Mammary epithelial cell (primary cell): ENCODE measurements at places on chromosomes 3 and 15. TPM values are rescaled to one million over a fixed set of nuclear protein-coding genes. Genes with fewer than 3 reads are reported as not detected.

Gene NCBP2
- total RNA-seq, result 47.5 TPM

Gene GPR156
- 0.43 and 0.56 TPM in 2 replicates for total RNA-seq

Gene GHSR
- total RNA-seq, result not detected in 2 replicates

Gene WDR93
- not detected in 2 replicates for total RNA-seq

Gene IL17RD
- 6.1 and 9.8 TPM in 2 replicates for total RNA-seq

Gene ST3GAL6
- 3.5 and 5.8 TPM in 2 replicates for total RNA-seq

Gene UBA7
- 11.3 TPM for total RNA-seq

Gene BCHE
- total RNA-seq, result not detected

Gene ZNF717
- total RNA-seq, result 24.3 TPM

DNA sequence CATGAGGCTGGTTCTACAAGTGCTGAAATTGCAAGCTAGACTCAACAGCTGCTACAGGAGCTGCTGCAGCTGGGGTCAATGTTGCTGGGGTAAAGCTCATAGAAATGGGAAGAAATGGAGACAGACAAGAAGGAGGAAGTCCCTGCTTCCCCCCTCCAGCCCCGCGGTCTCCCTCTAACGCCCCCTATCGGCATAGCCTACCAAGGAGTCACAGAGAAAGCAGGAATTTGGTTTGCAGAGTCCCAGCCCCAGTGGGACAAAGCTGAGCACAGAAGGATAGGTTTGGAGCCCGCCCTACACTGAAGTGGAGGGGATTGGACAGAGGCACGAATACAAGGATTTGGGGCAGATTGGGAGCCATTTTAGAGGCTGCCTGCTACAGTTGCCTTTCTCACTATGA lies 176.9 kb upstream of the ANKRD28 start:
- no peak for DNase-seq

DNA sequence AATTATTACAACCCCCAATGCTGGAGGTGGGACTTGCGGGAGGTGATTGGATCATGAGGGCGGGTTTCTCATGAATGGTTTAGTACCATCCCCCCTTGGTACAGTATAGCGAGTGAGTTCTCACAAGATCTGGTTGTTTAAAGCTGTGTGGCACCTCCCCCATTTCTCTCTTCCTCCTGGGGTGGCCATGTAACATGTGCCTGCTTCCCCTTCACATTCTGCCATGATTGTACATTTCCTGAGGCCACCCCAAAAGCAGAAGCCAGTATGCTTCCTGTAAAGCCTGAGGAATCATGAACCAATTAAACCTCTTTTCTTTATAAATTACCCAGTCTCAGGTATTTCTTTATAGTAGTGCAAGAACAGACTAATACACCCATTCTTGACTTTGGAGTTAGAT lies 20.3 kb upstream of the PROK2 start:
- DNase-seq, result no peak

DNA sequence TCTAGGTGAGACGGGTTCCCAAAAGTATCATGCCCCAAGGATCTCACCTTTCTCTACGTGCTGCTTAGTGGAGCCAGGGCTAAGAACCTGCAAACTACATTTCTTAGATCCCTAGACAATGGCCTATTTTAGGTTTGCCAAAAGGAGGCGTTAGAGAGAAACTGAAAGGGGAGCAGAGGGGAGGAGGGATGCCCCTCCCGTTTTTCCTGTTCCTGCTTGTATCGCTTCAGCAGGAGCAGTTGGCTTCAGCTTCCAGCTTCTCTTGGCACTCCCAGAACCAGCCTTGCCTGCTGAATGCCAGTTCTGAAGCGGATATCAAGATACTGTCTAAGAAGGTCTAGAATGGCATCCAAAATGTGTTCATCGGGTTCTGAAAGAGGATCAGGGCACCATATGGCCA lies 58.4 kb upstream of the ABHD17C start:
- DNase-seq, result peak; percentile 59

GRCh38 chr3:159798951-159799350 lies 189.7 kb upstream of the IL12A start:
- DNase-seq, result peak; percentile 73

DNA sequence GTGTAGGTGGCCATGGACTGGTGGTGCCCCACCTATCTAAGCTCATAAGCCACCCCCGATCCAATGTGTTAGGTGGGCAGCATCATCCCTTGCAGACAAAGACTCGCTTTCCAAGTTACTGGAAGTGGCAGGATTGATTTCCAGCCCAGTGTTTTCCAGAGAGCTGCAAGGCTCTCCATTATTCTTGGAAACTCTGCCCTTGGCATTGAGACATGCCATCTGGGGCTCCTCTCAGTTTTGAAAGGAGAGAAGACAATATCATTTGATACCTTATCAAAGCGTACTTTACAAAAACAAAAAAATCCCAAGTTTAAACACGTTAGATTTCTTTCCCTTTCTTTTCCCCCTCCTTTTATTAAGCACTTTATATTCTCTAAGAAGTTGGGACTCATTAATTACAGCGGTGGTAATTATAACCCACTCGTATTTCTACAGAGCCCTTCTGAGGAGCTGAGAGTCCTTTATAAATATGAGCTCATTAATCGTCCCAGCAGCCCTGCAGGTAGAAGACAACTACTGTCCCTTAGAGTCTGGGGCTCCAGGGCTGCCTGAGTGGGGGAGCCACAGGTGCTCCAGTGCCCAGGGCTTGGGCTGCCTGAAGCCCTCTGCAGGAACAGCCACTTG lies 226.1 kb downstream of the TLE3 start:
- no peak for DNase-seq

DNA sequence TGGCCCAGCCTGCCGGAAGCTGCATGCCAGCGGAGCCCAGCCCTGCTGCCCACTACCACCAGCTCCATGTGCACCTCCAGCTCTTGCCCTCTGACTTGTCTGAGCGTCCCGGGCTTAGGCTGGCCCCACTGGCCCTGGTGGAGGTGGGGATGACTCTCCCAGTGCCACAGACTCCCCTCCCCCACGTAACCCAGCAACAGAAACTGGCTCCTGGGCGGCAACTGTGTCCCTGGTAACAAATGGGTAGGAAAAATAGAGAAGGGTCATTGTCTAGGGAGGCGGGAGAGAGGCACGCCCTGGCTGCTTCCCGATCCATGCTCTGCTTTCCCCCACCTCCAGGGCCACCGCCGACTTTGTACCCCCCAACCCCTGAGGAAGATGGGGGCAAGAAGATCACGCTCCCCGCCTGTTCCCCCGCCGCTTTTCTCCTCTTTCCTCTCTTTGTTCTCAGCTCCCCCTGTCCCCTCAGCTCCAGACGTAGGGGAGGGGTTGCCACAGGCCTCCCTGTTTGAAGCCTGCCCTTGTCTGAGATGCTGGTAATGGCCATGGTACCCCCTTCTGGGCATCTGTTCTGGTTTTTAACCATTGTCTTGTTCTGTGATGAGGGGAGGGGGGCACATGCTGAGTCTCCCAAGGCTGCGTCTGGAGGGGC lies 10.8 kb upstream of the SEMA3B start:
- DNase-seq, result no peak

DNA sequence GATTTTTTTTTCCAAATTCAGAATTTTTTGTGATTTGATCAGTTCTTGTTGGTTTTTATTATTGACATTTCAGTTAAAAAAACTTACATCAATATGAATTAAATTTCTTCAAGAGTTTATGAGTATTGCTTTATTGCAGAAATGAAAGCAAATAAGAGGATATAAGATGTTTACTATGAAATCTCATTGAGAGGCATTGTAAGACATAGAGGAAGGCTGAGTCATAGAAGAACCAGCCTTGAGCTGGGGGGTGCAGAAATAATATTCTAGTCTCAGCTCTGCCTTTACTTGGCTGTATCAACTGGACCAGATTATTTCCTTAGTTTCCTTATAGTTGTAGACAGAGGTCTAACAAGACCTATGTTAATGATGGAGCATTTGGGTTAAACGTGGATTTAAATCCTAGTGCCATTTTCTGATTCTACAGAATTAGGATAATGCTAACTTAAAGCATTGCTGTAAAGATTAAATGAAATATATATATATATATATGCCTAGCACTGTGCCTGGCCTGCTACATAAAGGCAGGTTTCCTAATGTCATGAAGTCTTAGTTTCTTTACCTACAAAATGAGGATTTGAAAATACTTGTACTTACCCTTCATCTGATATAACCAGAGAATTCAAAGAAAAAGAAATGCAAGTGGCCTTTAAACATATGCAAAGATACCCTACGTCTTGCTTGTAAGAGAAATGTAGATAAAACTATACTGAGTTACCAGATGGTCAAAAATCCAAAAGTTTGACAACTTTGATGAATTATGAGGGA lies 7.3 kb downstream of the FAM98B start:
- no peak for DNase-seq

DNA sequence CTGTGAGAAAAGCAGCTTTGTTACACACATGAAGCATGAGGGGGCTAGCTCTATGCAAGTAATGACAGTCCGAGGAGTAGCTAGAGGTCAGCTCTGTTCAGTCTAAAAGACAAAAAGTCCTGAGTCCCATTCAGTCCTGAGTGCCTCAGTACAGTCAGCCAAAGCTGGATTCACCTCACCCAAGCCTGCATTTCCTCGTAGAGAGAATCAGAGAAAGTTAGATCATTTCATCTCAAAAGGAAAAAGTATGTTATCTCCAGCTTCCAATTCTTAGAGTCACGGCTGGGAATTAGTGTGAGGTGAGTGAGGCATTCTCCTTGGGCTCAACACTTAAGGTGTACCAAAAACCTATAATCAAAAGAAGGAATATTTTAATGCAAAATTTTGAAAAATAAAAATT lies 5.9 kb upstream of the ACP3 start:
- no peak for DNase-seq

- DNase-seq, result peak; percentile 88
Measured at GRCh38 chr3:132290833-132291232, 26.4 kb upstream of the ACP3 start.

GRCh38 chr3:8539419-8539818 lies 37.8 kb downstream of the LMCD1 start:
- no peak for DNase-seq

DNA sequence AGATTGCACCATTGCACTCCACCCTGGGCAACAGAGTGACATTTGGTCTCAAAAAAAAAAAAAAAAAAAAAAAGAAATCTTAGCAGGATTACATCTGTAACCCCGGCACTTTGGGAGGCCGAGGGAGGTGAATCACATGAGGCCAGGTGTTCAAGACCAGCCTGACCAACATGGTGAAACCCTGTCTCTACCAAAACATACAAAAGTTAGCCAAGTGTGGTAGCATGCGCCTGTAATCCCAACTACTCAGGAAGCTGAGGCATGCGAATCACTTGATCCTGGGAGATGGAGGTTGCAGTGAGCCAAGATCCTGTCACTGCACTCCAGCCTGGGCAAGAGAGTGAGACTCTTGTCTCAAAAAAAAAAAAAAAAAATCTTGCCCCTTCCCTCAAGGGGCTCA lies 40.4 kb downstream of the LIPC start:
- peak; percentile 32 for DNase-seq

DNA sequence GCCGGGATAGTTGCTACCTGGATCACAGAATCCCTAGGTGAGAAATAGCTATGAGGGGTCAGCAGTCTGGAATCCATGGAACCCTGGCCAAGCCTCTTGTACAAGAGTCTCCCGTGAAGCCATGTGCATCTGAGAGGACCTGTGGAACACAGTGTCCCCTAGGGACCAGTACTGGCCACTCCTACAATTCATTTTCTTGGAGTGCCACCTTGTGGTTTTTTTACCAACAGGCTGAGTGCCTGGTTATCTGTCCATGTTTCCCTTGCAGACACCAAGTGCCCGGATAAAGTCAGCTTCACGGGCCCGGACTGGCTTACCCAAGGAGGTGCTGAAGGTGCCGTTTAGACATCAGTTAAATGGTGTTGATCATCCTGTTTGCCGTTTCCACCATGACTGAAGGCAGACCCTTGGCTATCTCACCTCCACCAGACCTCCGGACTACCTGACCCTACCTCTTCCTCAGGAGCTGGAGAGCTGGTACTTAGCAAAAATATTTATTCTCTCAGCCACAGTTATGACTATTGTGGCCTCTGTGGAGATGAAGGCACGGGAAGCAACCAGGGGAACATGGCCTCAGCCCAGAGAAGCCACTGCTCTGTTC lies 93.9 kb downstream of the RBPMS2 start:
- DNase-seq, result peak; percentile 53

GRCh38 chr3:169090559-169090958 lies 573.0 kb downstream of the MECOM start:
- peak; percentile 12 for DNase-seq
